Stimulated activated CD8-positive, alpha-beta memory T cell treated with anti-CD3 and anti-CD28 coated beads, Interleukin-2, amount 100 ng/mL, for 1 hour (primary cell): ENCODE measurements at places on chromosomes 5 and 9.

GRCh38 chr9:34459941-34460340 is 1.3 kb downstream of the DNAI1 start:
- DNase-seq: no peak

DNA sequence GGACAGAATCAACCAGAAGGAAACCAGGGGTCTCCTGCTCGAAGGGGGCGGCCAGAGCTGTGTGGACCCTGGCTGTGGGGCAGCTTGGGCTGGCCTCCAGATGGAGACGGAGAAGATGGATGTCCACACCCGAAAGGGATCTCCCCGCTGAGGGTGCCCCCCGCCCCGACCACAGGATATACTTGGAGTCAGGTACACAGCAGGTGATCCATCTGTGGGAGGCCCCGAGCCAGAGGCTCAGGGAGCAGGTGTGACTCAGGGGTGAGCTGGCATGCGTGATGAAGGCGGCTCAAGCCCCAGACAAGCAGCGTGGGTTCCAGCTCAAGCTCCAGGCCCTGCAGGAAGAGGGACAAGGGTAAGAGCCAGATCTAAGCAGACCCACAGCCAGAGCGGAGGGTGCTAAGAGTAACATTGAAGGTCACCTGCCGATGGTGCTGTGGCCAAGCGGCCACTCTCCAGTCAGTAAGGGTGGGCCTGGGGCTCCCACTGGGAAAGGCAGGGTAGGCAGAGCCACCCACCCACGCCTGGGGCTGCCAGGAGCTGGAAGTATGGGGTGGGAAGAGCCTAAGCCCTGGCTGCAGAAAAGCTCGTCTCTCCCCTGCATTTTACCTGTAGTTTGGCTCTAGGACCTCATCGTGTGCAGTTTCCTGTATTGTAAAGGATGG is 30.6 kb upstream of the MVB12B start:
- no peak for DNase-seq

GRCh38 chr9:75382126-75382525 is 293.8 kb downstream of the OSTF1 start:
- no peak for DNase-seq

GRCh38 chr5:144659634-144660227 is 489.1 kb downstream of the KCTD16 start:
- DNase-seq: no peak

DNA sequence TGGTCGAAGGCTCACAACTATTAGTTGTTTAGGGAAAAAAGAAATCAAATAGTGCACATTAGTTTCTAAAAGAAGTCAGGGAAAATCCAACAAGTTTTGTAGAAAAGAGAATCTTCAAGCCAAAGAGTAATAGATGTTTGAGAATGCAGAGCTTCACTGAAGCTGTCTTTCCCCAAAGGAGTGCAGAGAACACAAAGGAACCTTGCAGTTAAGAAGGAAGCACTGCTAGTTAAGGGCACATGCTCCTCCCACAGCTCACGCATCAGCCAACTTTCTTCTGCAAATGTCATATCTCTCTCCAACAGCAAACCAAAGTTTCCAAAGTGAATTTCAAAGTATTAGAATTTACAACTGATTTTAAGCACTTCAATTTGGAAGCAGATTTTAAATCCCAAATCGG is 116.4 kb upstream of the FST start:
- no peak for DNase-seq

DNA sequence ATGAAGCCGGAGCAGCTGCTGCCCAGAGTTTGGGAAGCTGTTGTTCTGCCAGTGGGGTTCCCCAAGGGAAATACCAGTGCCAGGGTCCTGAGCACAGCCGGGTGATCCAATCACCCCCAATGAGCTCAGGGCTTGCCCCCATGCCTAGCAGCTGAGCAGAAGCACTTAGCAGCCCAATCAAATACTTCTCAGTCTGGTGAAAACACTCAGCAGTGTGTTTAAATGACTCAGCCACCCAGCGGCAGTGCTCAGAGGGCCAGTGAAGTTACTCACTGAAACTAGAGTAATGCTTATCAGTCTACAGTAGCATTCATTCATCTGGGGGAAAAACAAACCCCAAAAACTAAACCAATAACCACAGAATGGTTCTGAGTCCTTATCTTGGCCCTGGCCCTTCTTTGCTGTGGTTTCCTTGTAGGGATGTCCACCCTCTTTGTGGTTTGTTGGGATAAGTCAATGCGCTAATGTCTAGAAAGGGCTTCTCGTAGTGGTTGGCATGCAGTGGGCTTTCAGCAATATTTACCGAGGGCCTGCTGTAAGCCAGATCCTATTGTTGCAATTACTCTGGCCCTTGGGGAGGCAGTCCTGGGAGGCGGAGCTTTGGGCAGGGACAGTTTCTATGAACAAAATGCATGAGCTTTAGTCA is 43.1 kb downstream of the LHX2 start:
- DNase-seq: no peak
